ENCODE measurements at places on chromosomes 12 and 14.
A peak's percentile ranks its signal among the peaks of the same experiment; 100 is the strongest.

DNA sequence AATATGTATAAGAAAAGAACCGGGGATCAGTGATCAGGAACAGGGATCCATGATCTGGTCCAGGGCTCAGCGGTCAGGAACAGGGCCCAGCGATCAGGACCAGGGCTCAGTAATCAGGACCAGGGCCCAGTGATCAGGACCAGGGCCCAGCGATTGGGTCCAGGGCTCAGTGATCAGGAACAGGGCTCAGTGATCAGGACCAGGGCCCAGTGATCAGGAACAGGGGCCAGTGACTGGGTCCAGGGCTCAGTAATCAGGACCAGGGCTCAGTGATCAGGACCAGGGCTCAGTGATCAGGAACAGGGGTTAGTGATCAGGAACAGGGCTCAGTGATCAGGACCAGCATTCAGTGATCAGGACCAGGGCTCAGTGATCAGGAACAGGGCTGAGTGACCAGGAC, 56.3 kb downstream of the TMEM121 start:
- no peak for DNase-seq

GRCh38 chr14:61691495-61691894, 3.8 kb upstream of the HIF1A start:
- no peak for DNase-seq

GRCh38 chr14:65650826-65651225, 238.3 kb downstream of the FUT8 start:
- no peak for DNase-seq

DNA sequence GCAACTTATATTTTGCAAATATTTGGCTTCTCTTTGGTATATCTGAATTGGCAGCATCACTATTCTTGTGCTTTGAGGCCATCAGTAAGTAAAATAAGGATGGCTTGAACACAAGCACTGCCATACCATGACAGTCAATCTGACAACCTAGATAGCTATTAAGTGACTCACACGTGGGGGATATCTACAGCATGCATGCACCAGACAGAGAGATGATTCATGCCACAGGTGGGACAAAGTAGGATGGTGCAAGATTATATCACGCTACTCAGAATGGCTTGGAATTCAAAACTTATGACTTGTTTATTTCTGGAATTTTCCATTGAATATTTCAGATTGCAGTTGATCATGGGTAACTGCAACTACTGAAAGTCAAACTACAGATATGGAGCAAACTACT, 675.6 kb upstream of the MDGA2 start:
- DNase-seq = no peak

DNA sequence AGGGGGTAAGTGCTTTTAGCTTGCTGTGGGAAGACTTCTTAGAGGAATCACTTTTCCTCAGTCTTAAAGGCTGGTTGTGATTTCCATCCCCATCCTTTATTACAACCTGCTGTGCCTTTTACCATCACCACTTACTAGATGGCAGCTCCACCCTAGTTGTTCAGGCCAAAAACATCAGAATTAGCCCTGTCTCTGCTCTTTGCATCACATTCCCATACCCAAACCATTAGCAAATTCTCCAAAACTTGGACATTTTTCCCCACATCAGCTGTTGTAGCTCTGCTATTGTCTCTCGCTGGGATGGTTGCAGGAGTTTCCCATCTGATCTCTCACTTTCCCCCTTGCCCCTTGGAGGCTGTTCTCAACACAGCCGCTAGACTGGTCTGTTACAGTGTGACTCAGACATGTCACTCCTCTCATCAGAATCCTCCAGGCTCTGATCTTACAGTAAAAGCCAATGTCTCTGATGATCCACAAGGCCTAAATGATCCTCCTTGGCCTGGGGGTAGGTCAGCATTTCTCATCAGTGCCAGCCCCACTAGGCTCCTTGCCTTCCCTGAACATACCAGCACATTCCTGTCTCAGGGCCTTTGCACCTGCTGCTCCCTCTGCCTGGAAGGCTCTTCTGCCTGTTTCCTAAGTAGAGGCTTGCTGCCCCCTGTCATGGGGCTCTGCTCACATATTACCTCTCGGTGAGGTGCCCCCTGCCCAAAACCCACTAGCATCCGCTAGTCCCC, 102.5 kb downstream of the BEGAIN start:
- DNase-seq = no peak

GRCh38 chr12:125280482-125281377, 215.5 kb downstream of the AACS start:
- DNase-seq = no peak

DNA sequence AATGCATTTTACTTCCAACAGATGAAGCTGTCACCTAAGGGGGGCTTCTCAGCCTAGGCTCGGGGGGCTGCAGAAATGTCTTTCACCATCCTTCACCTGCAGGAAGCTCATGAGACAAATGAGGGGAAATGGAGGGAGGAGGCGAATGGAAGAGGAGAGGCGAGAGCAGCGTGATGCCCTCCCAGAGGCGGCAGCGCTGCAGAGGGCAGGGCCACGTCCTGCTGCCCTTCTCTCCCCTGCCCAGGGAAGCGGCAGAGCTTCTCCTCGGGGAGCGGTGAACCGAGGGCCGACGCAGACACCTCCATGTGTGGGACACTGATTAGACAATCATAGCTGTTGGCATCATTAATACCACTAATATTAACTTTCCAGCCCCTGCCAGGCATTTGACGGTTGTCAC, 78.3 kb downstream of the SERPINA3 start:
- DNase-seq = no peak

- DNase-seq = no peak
Observed at GRCh38 chr14:60768602-60769001, 34.0 kb downstream of the MNAT1 start.

GRCh38 chr12:40010899-40011774, 94.7 kb downstream of the SLC2A13 start:
- peak; percentile 0 for DNase-seq

DNA sequence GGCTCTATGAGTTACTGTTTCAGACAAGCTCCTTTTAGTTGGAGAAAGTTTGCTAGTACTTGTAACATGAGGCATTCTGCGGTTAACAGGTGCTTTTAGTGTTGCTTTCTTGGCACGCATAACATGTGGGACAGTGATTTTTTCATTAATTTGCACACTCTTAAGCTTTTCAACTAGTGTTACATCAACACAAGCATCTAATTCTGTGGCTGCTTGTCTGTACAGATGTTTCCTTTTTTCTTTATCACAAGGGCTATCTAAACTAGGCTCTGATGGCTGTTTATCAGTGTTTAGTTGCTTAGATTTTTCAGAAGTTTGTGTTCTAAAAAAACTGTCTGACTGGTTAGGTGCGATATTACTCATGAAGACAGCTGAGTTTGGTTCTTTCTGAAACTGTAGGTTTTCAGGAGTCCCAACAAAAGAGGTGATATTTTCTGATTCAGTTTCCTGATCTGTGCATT, 120.1 kb downstream of the RALGAPA1 start:
- DNase-seq = no peak

- DNase-seq = no peak
Observed at GRCh38 chr12:8519171-8519570, 5.9 kb downstream of the CLEC4D start.

DNA sequence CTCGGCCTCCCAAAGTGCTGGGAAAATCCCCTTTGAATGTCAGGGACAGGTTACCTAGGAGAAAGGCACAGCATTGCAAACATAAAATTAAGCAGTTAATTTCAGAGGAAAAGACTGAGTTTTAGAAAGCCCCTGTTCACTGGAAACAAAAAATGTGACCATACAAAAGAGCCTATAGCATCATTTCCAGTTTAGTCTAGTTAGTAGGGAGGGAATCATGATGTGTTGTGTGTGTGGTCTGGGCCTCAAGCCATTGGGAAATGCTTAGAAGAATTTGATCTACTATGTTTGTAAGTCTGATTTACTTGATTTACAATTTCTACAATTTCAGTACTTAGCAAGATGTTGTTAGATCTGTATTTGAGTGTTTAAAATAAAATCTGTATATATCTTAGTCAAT, 47.1 kb upstream of the RERG start:
- DNase-seq = no peak

DNA sequence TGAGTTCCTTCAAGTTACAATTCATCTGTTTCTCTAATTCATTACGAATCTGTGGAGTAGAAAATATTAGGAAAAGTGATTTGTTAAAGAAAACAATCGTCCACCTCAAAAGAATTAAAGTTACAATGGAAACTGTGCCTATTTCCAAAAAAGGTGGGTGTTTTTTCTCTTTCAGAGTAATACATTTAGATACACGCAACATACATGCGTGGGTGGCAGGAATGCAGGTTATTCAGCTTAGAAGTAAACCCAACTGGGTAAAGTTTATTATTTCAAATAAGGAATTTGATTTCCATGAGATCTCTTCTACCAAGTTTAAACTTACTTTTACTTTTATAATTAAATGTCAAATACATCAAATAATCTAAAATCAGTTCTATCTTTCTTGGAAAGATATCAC, 52.2 kb downstream of the SSH1 start:
- no peak for DNase-seq

- no peak for DNase-seq
Observed at GRCh38 chr12:111705672-111706071, 19.8 kb downstream of the ACAD10 start.

- peak; percentile 10 for DNase-seq
Observed at GRCh38 chr14:76386944-76387782, 11.2 kb downstream of the ESRRB start.

- DNase-seq = no peak
Observed at GRCh38 chr12:124603100-124603541, 35.7 kb upstream of the NCOR2 start.

DNA sequence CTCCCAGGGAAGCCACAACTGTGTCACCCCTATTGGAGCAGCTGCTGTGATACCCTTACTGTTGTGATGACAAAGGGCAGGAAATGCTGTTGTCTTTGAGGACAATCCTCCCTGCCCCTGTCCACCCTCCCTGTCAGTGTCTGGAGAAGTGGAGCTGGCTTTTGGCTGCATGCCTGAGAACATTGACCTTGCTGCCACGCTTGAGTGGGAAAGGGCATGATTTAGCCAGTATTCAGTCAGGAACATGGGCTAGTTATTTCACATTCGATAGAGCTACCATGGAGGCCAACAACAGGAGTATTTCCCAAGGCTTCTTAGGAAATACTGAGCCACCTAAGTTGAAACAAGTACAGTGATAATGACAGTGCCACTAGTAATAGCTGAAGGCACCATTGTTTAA, 59.4 kb downstream of the MYRFL start:
- no peak for DNase-seq

DNA sequence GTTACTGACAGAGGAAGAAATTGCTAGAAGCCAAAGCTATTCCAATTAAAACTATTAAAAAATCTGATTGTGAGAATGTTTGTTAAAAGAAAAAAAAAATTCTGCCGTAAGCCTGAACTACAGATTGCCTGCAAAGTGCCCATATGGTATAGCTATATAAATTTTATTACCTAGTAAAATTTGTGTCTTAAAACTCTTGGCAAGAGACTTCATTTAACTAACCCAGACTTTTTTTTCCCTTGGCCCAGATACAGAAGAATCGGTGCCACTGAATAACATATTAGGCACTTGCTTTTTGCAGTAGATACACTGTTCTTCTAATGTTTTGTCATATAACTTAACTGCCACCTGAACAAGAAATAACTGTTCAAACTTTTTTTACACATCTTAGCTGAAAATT, 125.5 kb downstream of the RPS29 start:
- DNase-seq = no peak

DNA sequence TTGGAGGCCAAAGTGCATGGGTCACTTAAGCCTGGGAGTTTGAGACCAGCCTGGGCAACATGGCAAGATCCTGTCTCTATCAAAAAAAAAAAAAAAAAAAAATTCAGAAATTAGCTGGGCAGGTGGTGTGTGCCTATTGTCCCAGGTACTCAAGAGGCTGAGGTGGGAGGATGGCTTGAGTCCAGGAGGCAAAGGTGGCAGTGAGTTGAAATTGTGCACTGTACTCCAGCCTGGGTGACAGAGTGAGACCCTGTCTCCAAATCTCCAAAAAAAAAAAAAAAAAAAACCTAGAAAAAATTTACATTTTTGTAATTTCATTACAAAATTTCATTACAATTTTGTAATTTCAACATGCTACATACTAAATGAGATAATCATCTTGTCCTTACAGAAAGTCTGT, 42.7 kb downstream of the SYNE2 start:
- no peak for DNase-seq

DNA sequence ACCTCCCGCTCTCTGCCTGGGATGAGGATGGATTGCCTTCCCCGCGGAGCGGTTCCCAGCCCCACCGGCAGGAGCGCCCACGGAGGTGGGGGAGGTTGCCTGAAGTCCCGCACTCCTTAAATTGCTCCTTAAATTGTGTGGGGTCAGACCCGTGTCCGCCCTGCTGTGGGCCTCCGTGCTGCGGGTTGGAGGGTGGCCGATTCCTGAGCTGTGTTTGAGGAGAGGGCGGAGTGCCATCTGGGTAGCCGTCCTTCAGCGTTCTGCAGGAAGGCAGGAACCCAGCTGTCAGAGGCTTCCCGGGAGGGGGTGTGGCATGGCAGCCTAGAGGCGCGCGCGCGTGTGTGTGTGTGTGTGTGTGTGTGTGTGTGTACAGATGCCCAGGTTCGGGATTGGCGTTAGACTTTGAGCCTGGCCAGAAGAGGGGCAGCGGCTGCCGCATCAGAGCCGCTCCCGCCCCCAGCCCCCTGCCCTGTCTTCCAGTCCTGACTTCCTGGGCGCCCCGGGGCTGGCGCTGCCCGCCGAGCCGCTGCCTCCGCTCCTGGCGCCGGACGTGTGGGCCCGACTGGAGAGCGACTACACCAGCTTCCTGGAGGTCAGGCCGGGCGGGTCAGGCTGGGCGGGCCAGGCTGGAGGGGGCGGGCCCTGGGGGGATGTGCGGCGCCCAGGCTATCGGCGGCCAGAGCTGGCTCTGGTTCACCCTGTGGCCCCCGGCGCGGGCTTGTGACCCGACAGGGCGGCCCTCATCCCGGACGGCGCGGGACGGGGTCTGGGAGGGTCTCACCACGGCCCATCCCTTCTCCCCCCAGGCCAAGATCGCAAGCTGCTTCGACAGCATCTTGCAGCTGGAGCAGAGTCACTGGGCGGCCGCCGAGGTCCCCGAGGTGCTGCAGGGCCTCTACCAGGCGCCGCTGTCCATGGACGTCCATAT, 9.2 kb downstream of the EXOC3L4 start:
- no peak for DNase-seq
